ENCODE measurements at places on chromosomes 3 and 15.
A peak's percentile ranks its signal among the peaks of the same experiment; 100 is the strongest.

DNA sequence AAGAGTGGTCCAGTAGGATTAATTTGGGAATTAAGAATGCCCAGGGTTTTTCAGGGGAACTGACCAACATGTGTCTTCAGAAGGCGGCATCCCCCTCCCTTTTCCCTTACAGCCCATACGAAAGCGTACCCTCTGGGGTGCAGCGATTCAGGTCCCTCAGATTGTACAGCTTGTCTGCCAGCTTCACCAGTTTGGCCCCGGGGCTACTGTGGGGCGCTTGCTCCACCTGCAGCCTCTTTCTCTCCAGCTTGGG lies 848 bp downstream of the HDDC3 start:
- DNase-seq = no peak

- no peak for DNase-seq
These were observed 286.4 kb upstream of the LYSMD4 start for GRCh38 chr15:100019601-100020000.

- no peak for DNase-seq
These were observed 73.1 kb downstream of the FAIM start for GRCh38 chr3:138681463-138682220.

- peak; percentile 52 for DNase-seq
These were observed 67.1 kb downstream of the MB21D2 start for GRCh38 chr3:192850451-192850981.

- DNase-seq = no peak
These were observed 331.1 kb downstream of the TBC1D5 start for GRCh38 chr3:17411157-17411877.

GRCh38 chr3:133371676-133372075 lies 28.2 kb upstream of the BFSP2 start:
- no peak for DNase-seq

DNA sequence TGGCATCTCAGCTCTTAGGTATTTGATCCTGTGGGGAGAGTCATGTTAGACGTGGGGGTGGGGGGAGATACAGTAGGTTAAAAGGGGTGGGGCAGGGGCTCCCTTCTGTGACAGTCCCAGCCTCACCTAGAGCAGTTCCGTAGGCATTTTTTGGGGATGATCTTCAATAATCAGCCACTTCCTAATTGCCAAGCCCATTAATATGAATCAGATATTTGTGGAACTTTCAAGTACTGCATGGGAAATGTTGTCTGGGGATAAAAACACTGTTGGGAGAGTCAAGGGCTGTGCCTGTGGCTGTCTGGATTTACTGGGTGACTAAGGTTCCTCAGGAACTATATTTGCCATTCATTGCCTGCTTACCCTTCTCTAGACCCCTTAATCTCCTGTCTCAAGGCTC lies 9.5 kb downstream of the C3orf52 start:
- no peak for DNase-seq

GRCh38 chr15:45634432-45635190 lies at the start of gene SQOR:
SQOR (plus strand) TSS chr15:45635029; CDS start chr15:45658924, 23,895 bp downstream.
- DNase-seq = peak; percentile 89

- peak; percentile 38 for DNase-seq
These were observed 150.7 kb downstream of the OPA1 start for GRCh38 chr3:193743702-193744047.

- DNase-seq = no peak
These were observed 15.5 kb downstream of the ZNF774 start for GRCh38 chr15:90367576-90367975.

DNA sequence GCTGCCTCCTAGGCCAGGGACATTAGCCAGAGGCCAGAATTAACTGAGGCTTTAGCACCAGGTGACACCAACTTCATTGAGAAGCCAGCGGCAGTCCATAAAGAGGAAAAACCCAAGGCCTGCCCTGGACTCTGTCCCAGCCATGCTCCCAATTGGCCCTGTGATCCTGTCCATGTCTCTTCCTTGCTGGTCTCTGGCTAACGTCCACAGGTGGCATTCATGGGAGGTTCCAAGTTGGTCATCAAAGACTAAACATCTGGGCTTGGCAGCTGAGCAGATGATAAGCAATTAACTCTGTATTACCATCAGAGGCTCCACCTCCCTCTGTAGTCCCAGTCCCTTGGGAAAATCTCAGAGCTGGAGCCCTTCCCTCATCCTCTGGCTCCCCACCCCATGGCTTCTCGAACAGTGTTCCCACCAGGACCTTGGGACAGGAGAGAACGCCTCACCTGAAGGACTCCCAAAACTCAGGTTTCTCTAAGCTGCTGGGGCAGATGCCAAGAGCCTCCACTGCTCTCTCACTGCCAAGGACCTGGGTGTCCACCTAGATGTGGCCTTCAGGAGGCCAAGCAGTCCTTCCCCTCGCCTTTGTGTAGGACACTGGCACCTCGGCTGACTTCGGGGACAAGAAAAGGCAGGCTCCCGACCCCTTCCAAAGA lies 40.4 kb downstream of the GOLGA6A start:
- DNase-seq = no peak

- DNase-seq = no peak
These were observed 72.4 kb downstream of the CRYGS start for GRCh38 chr3:186471771-186472170.

DNA sequence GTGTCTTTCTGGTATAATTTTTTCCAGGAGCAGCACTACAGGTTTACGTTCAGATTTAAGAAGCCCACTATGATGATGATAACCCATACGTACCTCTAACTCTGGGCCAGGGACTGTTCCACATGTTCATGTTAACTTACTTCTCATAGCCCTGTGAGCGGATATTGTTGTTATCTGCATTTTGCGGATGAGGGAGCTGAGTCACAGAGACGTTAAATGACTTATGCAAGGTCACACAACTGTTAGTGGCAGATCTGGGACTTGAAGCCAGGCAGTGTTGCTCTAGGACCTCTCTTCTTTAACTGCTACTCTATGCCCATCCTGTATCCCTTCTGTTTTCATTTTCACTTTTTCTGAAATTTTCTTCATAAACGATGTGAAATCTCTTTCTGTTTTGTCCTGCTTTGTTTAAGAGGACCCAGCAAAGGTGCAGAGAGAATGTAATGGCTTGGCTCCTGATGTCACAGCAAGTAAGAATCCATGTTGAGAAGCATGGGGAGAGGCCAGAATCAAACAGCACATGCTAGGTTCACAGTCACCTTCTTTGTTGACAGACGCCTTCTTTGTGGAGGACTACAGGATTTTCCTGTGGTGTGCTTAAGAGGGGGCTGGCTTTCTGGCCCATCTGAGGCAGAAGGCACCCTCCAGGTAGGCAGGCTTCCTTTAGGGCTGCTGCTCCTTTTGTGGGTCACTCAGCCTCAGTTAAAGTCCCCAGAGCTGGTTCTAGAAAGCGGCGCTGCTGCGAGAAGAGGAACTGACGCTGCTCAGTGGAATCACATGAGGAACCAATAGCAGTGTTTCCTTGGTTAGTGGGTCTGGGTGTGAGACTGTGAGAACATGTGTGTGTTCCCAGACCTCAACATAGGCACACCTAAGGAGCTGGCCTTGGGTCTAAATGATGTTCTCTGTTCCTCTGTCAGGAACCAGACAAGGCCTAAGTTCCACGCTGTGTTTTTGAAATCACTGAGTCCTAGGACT lies 121.6 kb downstream of the TMEM108 start:
- DNase-seq = no peak

- DNase-seq = no peak
These were observed 156.1 kb upstream of the CGNL1 start for GRCh38 chr15:57220205-57220604.

- no peak for DNase-seq
These were observed 27.0 kb upstream of the CHMP2B start for GRCh38 chr3:87200060-87200647.

GRCh38 chr3:115139072-115139471 lies 8.0 kb downstream of the ZBTB20 start:
- no peak for DNase-seq

- DNase-seq = peak; percentile 3
These were observed 92.7 kb upstream of the OCA2 start for GRCh38 chr15:28191832-28192231.

DNA sequence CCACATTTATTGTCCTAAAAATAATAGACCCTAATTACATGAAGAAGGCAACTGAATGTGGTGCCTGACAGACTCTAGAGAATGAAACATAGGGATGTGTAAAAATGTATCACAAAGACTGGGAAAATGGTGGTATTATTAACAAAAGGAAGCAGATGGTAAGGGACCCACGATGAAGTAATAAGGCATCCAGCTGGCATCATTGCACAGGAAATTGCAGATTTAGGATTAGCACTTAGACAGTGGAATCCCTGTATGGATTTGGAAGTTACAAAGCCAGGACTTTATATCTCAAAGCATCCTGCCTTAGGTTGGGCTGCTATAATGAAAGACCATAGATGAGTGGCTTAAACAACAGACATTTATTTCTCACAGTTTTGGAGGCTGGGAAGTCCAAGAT lies 104.3 kb downstream of the PPM1L start:
- no peak for DNase-seq

- no peak for DNase-seq
These were observed 80.5 kb downstream of the CRTC3 start for GRCh38 chr15:90610190-90610589.

DNA sequence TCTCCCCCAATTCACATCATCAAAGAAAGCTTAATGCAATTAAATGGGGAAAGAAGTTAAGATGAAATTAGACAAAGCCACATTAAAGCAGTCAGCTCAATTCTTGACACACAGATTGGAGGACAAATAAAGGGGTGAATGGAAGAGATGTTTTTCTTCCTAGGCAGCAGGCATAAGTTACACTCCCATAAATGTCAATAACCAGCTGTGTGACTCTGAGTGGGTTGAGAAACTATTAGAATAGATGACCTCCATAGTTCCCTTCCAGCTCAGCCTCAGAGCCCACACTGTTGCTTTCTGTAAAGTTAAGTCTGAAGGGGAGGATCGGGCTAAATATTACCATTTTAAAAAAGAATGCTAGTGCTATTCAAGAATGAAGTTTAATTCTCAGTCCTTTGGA lies 71.0 kb downstream of the THBS1 start:
- DNase-seq = no peak

DNA sequence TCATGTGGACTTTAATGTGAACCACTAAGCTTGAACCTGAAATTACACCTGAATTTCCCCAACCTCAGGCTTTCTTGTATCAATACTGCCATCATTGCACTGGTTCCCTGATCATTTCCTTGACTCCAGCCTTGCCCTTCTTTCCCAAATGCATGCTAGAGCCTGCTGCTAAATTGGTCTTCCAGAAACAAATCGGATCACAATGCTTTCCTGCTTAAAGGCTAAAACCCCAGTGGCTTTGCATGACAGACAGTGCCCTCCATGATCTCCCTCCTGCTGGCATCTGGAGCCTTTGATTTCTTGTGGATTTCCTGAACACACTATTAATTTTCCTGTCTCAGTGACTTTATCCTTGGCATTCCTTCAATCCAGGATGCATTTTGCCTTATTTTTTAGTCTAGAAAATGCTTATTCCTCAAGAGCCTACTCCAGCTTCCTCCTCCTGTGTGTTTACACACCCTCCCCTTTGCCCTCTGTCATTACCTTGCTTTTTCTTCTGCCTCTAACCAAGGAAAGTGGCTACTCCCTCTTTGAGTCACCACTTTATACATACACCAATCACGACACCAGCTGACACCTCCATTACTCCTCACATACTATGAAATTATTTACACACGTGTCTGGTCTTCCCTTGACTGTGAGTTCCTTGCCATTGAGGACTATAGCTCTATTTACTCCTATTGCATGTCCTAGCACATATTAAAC lies 214.6 kb downstream of the KCNAB1 start:
- no peak for DNase-seq

DNA sequence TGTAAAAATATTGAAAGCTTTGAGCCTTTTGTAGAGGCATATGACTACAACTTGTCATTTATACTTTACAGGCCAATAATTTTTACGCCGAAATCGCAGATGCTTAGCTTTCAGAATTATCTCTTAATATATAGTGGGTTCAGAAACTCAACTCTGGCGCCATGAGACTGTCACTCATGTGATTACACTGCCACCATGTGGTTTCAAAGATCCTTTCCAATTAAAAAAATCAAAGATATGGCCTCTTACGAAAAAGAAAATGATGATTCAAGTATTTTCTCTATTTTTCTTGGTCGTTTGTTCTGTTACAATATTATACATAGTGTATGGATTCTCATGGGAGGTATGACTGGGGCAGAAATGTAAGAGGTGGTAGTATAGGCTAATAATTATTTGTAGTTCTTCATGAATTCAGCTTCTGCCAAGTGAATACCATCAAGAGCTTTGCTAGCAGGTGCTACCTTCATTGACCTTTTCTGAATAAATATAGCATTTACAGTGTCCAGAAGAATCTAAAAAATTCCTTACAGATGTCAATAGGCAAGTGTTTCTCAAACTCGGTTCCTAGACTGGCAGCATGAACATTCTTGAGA lies 751.7 kb upstream of the GOLIM4 start:
- peak; percentile 43 for DNase-seq

DNA sequence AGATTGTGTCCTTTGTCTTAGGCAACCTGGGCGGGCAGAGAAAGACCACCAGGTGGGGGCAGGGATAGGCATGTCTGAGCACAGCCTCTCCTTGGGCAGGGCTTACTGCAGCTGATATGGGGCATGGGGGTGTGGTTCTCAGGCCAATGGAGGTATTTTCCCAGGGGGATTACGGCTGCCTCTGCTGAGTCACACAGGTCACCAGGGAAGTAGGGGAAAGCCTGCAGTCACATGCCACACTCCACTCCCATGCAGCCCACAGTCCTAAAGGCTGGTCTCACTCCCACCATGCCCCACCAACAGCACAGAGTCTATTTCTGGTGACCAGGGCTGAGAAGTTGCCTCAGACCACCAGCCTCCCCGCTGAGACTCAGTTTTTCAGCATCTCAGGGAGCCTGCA lies 466.4 kb downstream of the DIPK2A start:
- DNase-seq = peak; percentile 35

GRCh38 chr3:171363202-171363601 lies 97.0 kb downstream of the TNIK start:
- DNase-seq = no peak

DNA sequence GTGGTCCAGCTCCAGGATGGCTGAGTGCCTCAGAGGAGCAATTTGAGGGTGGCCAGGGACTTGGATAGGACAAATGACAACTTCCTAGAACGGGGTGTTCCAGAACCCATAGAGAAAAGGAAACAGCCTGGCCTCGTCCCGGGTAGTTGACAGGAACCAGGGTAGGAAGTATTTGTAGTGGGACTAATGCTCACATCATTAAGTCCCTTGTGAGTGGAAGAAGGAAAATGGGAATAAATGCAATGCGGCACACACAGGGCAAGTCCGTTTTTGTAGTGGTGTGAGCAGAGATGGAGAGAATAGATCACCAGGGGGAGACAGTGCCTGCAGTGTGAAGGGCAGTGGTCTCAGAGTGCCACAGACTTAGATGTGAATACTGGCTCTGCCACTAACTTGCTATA lies 19.6 kb downstream of the TIMP4 start:
- DNase-seq = peak; percentile 78

Measured in NB4 (cell line).